ENCODE measurements at places on chromosomes 4 and X.

DNA sequence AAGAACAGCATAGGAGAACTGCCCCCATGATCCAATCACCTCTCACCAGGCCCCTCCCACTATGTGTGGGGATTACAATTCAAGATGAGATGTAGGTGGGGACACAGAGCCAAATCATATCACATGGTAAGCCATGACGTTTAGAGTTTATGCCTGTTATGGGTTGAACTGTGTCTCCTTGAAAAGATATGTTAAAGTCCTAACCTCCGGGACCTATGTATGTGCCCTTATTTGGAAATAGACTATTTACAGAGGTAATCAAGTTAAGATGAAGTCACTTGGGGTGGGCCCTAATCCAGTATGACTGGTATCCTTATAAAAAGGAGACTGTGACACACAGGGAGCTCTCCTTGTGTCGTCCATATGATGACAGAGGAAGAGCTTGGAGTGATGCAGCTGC lies 25.2 kb upstream of the SLC2A9 start:
- DNase-seq, result no peak

DNA sequence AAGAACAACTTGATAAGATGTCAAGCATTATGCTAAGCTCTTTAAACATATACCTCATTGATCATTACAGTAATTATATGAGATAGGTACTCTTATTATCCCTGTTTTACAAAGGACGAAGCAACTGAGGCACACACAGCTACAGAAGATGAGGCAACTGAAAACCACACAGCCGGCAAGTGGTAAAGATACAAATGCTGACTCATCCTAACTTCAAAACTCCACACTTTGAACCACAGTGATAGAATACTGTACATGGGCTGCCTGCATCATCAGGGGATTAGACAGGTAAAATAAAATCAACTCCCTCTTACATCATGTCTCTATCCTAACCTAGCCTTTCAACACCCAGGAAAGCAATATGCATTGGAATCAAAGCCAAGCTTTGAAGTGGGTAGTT lies 47.8 kb downstream of the LHFPL1 start:
- DNase-seq, result no peak

GRCh38 chrX:101462892-101463291 lies 22.4 kb upstream of the ARMCX4 start:
- DNase-seq, result no peak

DNA sequence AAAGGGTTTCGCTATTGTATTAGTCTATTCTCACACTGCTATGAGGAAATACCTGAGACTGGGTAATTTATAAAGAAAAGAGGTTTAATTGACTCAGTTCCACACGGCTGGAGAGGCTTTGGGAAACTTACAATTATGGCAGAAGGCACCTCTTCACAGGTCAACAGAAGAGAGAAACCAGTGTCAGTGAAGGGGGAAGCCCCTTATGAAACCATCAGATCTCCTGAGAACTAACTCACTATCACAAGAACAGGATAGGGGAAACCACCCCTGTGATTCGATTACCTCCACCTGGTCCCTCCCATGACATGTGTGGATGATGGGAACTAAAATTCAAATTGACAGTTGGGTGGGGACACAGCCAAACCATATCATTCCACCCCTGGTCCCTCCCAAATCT lies 589.5 kb downstream of the CENPC start:
- no peak for DNase-seq

DNA sequence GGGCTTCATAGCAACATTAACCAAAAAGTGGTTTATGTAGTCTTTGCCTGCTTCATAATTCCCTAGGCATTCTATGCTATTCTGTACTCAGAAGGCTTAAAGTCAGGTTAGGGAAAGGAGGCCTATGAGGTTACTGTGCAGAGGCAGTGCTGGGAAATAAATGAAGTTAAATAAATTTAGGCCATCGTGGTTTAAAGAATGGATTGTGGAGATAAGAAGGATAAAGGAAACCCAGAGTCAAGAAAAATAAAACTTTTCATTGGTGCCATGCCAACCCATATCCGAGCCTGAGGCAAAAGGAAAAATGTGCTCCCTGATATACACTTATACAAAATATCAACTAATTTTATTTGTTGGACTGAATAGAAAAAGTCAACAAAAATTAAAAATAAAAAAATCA lies 70.2 kb downstream of the AR start:
- no peak for DNase-seq

DNA sequence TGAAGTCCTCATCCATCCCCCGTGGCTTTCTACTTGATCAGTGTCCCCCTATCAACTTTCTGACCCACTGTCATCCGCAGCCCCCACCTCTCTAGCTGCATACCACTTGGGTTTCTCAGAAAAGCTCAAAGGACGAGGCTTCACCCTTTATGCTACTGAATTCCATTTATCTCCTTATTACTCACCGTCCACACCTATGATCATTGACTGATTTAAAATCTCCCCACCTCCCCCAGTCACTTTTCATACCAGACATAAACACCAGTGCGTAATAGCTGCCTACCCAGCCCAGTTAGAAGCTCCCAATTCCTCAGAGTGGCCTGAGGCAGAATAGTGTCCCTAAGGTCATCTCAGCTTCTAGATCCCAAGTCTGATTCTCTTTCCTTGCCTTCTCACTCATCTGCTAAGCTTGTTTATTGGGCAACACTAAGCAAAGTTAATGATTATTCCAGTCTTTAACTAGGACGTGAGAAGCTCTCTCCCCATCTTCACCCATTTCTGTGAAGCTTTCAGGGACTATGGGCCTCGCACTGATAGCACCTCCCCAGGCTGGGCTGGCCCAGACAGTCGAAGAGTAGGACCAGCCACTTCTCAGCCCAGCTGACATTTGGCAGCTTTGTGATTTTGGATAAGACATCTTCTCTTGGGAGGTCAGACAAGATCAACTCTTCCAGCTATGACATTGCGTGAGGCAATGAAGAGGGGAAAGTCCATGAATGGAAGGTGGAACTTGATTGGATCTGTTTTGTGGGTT lies 7.2 kb upstream of the DDX60L start:
- no peak for DNase-seq

- no peak for DNase-seq
These were observed 107.7 kb upstream of the ATXN3L start for GRCh38 chrX:13427441-13428052.

- no peak for DNase-seq
These were observed 41.3 kb downstream of the MAGEB17 start for GRCh38 chrX:16208601-16209000.

DNA sequence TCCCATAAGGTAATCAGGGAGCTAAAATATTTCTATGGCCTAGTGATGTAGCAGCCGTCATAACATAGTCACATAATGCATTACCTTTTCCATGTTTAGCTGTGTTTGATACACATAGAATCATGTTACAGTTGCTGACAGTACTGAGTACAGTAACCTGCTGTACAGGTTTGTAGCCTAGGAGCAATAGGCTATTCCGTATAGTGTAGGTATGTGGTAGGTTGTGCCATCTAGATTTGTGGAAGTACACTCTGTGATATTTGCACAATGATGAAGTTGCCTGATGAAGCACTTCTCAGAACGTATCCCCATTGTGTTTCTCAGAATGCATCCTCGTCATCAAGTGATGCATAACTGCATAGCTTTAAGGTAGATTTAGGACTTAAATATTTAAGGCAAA lies 495.6 kb upstream of the ZFP42 start:
- DNase-seq, result no peak

DNA sequence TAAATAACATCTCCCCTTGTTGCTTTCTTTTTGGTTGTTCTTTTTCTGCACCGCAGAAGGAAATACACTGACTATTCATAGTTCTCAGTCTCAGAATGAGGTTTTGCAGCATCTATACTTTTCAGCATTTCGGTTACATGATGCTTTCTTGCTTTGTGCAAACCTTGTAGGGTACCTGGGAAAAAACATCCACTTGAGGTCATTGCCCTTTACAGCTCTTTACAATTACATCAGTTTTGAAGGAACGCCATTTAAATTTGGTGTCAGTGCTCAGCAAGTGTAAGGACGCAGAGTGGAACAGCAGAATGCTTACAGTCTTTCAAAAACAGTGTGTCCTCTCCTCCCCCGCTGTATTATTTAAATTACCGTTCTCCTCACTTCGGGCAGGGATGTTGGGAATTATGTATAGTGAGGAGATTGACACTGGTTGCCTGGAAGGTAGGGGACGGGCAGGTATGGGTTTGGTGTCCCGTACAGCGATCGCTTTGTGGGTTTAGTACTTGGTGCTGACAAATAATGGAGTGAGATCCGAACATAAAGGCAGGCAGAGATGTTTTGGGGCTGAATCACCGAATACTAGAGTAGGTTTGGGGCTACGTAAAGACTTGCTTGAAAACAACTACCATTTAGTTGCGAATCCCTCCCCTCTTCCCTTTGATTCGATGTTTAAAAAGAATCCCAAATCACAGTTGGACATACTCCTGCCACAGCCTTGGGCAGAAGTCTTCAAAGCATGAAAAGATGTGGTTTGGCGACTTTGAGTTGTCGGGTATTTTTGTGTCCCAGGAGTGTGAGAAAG lies 2.0 kb upstream of the NKX3-2 start:
- no peak for DNase-seq

DNA sequence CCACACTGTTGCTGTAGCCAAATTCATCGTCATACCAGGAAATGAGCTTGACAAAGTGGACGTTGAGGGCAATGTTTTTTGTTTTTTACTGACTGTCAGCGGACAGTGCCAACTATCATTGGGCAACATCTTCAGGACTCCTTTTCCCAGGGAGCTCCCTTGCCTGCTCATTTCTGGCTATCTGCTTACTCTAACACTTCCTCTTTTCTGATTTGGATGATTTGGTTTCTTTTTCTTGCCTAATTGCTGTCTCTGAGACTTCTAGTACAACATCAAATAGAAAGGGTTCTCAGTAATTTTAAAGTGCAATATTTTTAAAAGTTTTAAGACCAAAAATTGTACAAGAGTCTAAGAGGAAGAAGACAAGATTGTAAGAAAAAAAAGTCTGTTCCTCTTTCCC lies 92.0 kb upstream of the KLHL4 start:
- DNase-seq, result no peak

GRCh38 chr4:186819342-186820086 lies 95.9 kb upstream of the FAT1 start:
- no peak for DNase-seq

DNA sequence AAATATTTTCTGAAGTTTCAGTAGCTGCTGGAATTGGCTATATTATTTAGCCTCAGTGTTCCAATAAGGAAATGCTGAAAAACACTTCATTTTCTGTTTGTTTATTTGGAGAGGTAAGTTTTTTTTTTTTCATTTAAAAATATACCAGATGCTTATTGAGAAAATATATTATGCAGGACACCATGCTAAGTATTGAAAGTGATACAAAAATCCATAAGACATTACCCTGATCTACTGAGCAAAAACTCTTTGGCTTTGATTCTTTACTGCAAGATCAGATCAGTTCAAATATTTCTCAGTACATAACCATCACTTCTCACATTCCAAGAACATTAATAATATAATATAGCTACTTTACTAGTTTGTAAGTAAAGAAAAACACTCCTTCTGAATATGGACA lies 123.4 kb upstream of the PACRGL start:
- DNase-seq, result no peak

- no peak for DNase-seq
These were observed 3.3 kb downstream of the XPNPEP2 start for GRCh38 chrX:129741880-129742758.

DNA sequence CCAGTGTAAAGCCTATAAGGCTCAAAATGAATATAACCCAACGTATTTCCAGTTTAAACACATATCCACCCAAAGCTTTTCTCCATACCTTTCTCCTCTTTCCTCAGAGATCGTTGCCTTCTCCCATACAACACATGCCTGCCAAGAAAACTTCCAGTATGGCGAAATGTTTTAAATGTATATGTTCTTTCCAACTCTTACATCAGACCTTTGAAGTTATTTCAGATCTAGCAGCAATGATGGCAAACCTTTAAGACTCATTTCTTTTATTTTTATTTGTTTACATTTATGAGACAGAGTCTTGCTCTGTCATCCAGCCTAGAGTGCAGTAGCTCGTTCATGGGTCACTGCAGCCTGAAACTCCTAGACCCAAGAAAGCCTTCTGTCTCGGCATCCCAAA lies 265.4 kb downstream of the BMPR1B start:
- DNase-seq, result no peak

- DNase-seq, result no peak
These were observed 29.8 kb upstream of the MAGEA11 start for GRCh38 chrX:149682031-149682430.

DNA sequence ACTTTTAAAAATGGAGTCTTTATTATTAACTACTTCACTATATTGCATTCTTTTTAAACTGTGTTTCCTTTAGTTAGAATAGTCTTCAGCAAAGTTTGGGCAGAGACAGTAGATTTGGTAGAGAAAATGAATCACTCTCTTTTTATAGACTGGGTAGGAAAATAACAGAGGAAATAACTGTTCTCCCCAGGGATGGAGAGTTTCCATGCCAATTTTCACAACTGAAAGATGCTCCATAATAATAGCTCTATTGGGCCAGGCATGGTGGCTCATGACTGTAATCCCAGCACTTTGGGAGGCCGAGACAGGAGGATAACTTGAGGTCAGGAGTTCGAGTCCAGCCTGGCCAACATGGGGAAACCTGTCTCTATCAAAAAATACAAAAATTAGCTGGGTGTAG lies 13.1 kb downstream of the HSD17B13 start:
- no peak for DNase-seq

GRCh38 chr4:5222047-5222446 lies 170.8 kb downstream of the STK32B start:
- no peak for DNase-seq

GRCh38 chr4:89640620-89641366 lies 196.2 kb downstream of the SNCA start:
- DNase-seq, result no peak

DNA sequence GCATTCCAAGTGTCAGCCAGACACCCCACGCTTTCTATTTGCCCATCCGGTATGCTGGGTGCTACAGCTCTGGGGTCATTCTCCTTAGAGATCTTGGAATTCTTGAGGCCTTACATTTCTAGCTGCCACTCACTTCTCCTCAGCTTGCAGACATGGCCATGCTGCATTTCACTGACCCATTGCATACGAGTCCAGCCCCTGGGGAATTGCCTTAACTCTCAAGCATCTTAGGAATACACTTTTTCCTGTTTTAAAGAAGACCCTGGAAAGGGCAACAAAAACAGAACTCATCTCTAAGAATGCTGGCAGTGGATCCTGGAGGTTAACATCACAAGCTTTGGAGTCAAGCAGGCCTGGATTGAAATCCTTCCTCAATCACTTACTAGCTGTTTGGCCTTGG lies 122.0 kb upstream of the LNX1 start:
- DNase-seq, result no peak
